Spinal cord (tissue), 10 donors: ENCODE measurements at places on chromosomes 6 and 20. TPM values are rescaled to one million over a fixed set of nuclear protein-coding genes. Genes with fewer than 3 reads are reported as not detected.

Gene DEFB114
- total RNA-seq, result not detected

Gene GRM4
- total RNA-seq, result 2.8 TPM

Gene LHFPL5
- total RNA-seq, result 0.44 TPM

Gene FOXA2
- total RNA-seq, result 0.83 TPM

Gene MDFI
- total RNA-seq, result 155 TPM

Gene BPIFB4
- total RNA-seq, result 0.44 TPM

Gene OGFRL1
- 34.3 TPM for total RNA-seq

Gene TUBB1
- total RNA-seq, result 1.2 TPM

Gene TAGAP
- total RNA-seq, result 7.7 TPM

Gene TMEM217
- total RNA-seq, result 1.4 TPM

Gene ROMO1
- total RNA-seq, result 209 TPM

Gene MOG
- total RNA-seq, result 22.6 TPM
